ENCODE measurements at places on chromosomes 13 and 19. TPM values are rescaled to one million over a fixed set of nuclear protein-coding genes. Genes with fewer than 3 reads are reported as not detected.

The ZNF723 gene
- total RNA-seq: not detected

The ZNF575 gene
- total RNA-seq: 2.6 TPM

The CRLF1 gene
- total RNA-seq: 7.8 TPM

- no peak for DNase-seq
Observed at GRCh38 chr19:18751571-18751970, 39.5 kb downstream of the COMP start.

GRCh38 chr19:29320086-29320485, 107.1 kb upstream of the UQCRFS1 start:
- DNase-seq: no peak

DNA sequence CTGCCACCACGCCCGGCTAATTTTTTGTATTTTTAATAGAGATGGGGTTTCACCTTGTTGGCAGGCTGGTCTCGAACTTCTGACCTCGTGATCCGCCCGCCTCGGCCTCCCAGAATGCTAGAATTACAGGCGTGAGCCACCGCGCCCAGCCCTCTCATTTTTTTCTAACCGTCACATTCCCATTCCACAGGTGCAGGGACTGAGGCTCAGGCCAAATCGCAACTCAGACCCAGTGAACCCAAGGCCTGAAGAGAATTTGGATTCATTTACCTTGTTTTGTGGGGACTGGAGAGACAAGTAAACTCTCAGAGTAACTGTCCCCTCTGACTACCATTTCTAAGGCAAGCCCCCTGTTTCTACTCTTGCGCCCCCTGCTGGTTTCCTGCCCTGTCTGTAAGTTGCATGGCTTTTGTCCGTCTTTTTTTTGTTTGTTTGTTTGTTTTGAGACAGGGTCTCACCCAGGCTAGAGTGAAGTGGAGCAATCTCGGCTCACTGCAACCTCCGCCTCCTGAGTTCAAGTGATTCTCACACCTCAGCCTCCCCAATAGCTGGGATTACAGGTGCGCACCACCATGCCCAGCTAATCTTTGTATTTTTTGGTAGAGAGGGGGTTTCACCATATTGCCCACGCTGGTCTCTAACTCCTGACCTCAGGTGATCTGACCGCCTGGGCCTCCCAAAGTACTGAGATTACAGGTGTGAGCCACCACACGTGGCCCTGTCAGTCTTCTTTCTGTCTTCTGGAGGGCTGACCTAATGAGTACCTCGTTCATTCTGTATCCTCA, 2.3 kb upstream of the STRN4 start:
- DNase-seq: no peak
